ENCODE measurements at places on chromosomes 3 and 15.

- no peak for DNase-seq
These were observed 98.3 kb downstream of the MEX3B start for GRCh38 chr15:81947548-81947947.

DNA sequence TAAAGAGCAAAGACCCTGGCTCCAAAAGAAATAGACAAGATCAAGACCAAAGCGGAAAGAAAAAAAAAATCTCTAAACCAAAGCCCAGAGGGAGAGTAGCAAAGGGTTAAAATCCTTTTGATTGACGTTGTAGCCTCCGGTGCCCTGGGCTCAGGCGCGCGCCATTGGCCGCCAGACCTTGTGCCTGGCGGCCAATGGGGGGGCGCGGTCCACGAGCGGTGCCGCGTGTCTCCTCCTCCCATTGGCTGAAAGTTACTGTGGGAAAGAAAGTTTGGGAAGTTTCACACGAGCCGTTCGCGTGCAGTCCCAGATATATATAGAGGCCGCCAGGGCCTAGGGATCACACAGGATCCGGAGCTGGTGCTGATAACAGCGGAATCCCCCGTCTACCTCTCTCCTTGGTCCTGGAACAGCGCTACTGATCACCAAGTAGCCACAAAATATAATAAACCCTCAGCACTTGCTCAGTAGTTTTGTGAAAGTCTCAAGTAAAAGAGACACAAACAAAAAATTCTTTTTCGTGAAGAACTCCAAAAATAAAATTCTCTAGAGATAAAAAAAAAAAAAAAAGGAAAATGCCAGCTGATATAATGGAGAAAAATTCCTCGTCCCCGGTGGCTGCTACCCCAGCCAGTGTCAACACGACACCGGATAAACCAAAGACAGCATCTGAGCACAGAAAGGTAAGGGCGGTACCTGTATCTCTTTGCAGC is at the start of gene HES1:
Gene HES1, plus strand, starts transcription at position 343 of the 713 bp plus-strand sequence. Its CDS starts 233 bp downstream, at position 576.
- no peak for DNase-seq

DNA sequence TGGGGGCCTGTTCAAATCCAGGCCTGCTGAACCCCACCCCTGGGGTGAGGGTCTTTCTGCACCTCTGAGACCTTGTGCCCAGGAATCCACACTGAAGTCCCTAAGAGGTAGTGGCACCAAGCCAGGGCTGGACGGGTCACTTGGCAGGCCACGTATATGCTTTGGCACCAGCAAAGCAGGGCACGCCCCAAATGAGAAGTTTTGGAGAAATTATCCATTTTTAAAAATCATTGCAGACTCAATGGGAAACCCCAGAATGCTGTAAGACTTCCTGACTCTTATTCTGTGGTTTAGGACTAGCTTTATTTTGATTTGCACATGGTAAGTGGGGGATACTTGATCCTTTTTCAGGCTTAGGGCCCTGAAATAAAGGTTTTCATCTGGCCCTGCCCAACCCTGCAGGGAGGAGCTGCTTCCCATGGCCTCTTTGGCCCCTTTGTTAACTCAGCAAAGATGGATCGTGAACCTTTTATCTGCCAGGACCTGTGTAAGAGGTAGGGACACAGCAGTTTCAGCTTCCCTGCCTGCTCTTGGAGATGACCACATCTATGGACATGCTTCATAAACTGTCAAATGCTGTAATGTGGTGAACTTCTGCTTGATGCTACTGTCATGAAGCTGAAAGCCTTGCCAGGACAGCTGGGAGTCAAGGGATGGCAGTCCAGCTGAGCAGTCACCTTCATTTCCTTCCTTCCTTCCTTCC is 88.0 kb downstream of the HMG20A start:
- no peak for DNase-seq

DNA sequence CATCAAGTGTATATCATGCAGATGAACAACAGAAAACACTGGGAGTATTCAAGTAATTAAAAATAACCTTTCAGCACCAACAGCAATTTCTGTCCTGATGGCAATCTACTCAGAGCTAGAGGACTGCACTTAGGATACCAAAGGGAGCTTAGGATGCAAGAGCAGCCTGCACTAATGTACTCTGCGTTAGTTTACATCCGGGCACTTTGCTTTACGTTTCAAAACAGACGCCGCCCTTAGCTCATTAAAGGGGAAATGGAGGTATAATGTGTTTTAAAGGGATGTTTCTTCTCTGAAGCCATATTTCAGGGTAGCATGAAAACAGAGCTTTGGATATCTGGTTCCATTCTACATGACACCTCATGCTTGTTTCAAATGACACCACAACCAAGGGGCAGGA is 14.0 kb upstream of the B3GNT5 start:
- DNase-seq, result no peak

GRCh38 chr3:177468816-177469215 is 271.5 kb upstream of the TBL1XR1 start:
- DNase-seq, result no peak
